ENCODE measurements at places on chromosomes 4 and X.

DNA sequence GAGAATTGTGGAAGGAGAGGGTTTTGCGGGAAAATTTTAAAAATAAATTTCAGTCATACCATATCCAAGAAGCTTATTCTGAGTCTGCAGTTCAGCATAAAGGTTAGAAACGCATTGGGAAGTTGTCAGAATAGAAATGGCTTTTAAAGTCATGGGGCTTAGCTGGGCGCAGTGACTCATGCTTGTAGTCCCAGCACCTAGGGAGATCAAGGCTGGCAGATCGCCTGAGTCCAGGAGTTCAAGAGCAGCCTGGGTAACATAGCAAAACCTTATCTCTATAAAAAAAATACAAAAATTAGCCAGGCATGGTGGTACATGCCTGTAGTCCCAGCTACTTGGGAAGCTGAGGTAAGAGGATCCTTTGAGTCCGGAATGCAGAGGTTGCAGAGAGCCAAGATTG lies 3.9 kb upstream of the PLA2G12A start:
- DNase-seq, result no peak

DNA sequence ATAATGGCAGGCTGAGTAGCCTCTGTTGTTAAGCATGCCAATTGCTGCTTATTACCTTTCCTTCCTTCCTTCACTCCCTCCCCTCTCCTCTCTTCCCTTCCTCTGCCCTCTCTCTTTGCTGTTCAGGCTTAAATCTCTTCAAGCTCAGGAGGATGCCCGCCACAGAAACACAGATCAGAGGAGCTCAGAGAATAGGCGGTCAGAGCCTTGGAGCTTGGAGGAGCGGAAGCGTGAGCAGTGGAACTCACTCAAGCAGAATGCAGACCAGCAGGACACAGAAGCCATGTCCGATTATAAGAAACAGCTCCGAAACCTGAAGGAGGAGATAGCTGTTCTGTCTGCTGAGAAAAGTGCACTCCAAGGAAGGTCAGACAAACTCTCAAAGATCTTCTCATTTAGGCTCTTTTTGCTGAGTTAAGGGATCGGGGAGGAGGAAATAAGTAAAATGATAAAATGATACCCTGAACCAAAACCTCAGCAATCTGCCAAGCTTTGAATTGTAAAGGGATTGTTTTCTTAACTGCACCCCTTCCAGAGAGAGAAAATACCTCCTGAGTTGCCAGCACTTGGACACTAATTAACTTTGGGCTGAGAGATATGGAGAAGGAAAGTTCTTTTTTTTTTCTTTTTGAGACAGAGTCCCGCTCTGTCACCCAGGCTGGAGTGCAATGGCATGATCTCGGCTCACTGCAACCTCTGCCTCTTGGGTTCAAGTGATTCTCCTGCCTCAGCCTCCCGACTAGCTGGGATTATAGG lies 20.9 kb downstream of the SPATA18 start:
- no peak for DNase-seq

GRCh38 chrX:39096599-39096998 lies 295.3 kb downstream of the MID1IP1 start:
- no peak for DNase-seq

DNA sequence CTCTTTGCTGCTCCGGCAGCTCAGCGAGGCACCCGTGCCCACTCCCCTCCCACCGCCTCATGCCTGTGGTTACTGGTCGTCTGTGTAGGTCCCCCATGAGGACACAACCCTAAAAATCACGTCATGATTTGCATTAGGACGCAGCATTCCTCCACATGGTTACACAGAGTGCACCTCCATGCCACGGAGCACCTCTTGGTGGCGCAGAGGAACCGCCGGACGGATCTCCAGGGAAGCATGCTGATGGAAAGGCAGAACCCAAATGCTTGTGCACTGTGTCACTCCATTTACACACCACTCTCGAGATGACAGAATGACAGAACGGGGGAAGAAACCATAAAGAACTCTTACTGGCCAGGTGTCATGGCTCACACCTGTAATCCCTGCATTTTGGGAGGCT lies 22.4 kb downstream of the FAM53A start:
- no peak for DNase-seq

Measured in stimulated activated CD4-positive, alpha-beta T cell treated with anti-CD3 and anti-CD28 coated beads, Interleukin-1b, Interleukin-23, amount 100 ng/mL, for 24 hours (primary cell).